ENCODE measurements at places on chromosomes 12 and 14.

DNA sequence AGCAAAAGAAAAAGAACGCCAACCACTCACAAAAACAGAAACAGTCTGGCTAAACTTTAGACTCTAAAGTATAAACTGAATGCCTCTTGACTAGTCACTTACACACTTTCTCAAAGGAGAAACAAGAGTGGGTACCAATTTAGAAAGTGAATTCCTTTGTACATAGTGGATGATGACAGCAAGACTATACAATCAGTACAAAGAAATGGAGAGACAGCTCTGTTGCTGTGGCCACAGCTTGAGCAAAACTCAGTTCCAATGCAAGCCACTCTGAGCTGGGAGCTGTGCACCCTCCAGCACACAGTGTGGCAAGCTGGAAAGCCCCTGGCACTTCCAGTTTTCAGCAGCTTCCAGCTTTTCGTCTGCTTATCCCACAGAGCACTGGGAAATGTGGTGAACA, 21.7 kb downstream of the NT5DC3 start:
- H3K36me3 ChIP-seq, result peaks cover 5% of the 10 kb centered on the region
- DNase-seq, result no peak
- no peak overlapping the region for H3K27ac ChIP-seq
- H3K4me1 ChIP-seq, result no peaks in the 10 kb centered on the region

GRCh38 chr12:91991399-91992187, 154.1 kb downstream of the BTG1 start:
- H3K36me3 ChIP-seq, result no peaks in the 10 kb centered on the region
- no peak overlapping the region for H3K27ac ChIP-seq
- no peak for DNase-seq
- H3K27me3 ChIP-seq, result no peaks in the 10 kb centered on the region

DNA sequence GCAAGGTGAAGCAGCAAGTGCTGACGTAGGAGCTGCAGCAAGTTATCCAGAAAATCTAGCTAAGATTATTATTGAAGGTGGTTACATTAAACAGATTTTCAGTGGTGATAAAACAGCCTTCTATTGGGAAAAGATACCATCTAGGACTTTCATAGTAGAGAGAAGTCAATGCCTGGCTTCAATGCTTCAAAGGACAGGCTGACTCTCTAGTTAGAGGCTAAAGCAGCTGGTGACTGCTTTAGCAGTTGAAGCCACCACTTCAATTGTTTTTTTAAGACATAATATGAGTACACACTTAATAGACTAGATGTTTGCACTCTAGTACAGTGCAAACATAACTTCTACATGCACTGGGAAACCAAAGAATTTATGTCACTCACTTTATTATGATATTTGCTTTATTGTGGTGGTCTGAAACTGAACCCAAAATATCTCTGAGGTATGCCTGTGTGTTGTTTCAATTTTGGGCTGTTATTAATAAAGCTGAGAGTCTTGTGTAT, 1026.9 kb upstream of the FOXG1 start:
- H3K4me3 ChIP-seq, result no peak overlapping the region
- no peak overlapping the region for H3K27ac ChIP-seq
- no peaks in the 10 kb centered on the region for H3K36me3 ChIP-seq
- no peak for DNase-seq

DNA sequence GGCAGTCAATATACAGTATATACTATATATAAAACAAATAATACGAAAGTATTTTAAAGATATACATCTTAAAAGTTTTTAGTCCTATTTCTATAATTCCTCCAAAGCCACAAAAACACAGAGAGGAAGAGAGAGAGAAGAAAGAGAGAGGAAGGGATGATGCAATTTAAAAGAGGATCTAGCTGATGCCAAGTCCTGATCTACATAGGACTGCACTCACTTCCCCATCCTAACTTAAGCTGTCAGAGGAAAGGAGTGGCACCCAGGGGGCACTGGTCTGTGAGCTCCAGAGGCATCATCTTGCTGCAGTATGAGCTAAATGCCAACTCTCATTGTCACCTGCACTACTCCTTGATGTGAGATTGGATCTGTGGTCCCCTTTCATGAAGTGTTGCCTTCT, 95.8 kb downstream of the C12orf42 start:
- H3K27ac ChIP-seq, result no peak overlapping the region
- no peak overlapping the region for H3K4me3 ChIP-seq
- no peaks in the 10 kb centered on the region for H3K4me1 ChIP-seq

DNA sequence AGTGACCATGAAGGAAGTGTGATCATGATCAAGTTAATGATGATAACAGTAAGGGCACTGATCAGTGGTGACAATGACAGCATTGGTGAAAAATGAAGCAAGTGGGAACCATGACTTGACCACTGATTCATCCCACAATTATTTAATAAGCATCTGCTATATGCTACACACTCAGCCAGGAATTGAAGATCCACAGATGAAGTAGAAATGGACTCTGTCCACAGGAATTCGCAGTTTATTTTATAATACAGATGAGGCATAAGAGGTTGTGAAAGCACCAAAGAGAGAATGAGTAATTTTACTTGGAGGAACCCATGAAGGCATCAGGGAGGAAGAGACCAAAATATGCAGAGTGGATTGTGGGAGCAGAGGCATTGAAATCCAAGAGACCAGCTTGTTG, 33.8 kb upstream of the SMUG1 start:
- H3K36me3 ChIP-seq, result no peaks in the 10 kb centered on the region
- DNase-seq, result no peak
- H3K27me3 ChIP-seq, result peaks cover 10% of the 10 kb centered on the region
- peaks cover 21% of the 10 kb centered on the region for H3K4me1 ChIP-seq
- H3K4me3 ChIP-seq, result no peak overlapping the region

DNA sequence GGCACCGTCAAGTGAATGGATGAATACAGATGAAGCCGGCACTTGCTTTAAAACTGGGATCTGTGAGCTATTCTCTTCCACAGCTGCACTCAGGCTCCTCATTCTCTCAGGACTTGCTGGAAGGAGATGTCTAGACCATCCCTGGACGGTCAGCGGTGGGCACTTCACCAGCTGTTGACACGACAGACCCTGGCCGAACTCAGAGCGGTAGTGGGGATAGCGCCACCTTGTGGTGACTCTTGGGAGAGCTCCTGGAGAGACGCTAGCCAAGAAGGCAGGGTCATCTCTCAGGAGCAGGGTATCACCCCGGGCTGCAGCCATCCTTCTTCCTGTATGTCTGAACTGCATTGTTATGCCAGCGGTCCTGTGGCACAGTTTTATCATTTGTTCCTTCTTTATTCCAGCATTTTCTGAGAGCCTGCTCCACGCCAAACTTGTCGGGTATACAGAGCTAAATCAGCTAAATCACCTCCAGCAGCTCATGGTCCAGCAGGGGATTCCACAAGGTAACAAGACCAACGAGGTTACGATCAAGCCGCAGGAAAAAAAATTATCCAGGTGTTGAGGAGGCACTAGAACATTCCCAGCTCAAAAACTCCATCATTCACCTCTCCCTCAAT, 10.0 kb downstream of the WNT1 start:
- no peak overlapping the region for H3K27ac ChIP-seq
- H3K4me1 ChIP-seq, result peaks cover 8% of the 10 kb centered on the region
- no peak overlapping the region for H3K4me3 ChIP-seq
- H3K27me3 ChIP-seq, result peaks cover 54% of the 10 kb centered on the region
- H3K36me3 ChIP-seq, result no peaks in the 10 kb centered on the region
- DNase-seq, result peak; percentile 76

DNA sequence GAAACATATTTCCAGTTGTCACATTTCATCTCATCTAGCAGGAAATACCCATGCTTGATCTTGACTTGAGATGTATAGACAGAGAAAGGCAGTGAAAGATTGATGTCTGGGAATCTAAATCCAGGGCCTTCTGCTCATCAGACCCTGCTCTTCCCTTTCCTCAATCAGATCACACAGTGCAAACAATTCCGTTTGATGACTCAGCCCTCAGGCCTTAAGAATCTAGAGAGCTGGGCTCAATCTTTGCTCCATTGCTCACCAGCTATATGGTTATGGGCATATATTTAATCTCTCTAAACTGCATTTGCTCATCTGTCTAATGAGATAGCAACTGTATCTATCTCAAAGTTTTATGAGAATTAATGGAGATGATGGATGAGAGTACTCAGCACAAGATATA, 201.8 kb upstream of the CCDC196 start:
- H3K4me3 ChIP-seq, result no peak overlapping the region
- H3K4me1 ChIP-seq, result no peaks in the 10 kb centered on the region
- H3K27me3 ChIP-seq, result no peaks in the 10 kb centered on the region
- no peaks in the 10 kb centered on the region for H3K36me3 ChIP-seq
- DNase-seq, result no peak
- no peak overlapping the region for H3K27ac ChIP-seq

DNA sequence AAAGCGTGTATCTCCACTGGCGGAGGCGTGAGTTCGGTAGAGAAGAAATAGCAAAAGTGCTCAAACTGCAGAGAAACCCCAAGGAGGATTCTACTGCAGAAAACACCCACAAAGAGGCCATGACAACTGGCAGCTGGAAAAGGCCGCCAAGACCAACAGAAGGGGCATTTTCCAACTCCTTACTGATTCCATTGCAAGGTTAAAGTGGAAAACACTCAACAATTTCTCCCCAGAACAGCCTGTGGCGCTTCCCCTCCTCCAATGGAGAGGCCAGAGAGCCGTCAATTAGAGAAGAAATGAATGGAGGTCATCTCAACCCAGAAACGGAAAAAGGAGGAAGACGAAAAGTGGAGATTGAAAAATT, 618 bp upstream of the ANKRD52 start:
- peak overlapping the region; percentile 84 for H3K27ac ChIP-seq
- peaks cover 16% of the 10 kb centered on the region for H3K36me3 ChIP-seq
- H3K27me3 ChIP-seq, result no peaks in the 10 kb centered on the region

All from activated CD4-positive, alpha-beta T cell treated with anti-CD3 and anti-CD28 coated beads, Interleukin-2, amount 10 ng/mL, durations not matched to agents 7 days and 5 days (primary cell).